Fibroblast of mammary gland (primary cell): ENCODE measurements at places on chromosomes 12 and 14.

DNA sequence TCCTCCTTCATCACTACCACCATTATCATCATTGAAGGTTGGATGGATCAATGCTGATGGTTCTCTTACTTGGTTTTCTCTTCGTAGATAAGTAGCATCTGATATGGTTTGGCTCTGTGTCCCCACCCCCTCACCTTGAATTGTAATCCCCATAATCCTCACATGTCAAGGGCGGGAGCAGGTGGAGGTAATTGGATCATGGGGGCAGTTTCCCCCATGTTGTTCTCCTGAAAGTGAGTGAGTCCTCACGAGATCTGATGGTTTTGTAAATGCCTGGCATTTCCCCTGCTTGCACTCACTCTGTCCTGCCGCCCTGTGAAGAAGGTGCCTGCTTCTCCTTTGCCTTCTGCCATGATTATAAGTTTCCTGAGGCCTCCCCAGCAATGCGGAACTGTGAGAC lies 172.4 kb upstream of the PWP1 start:
- DNase-seq = no peak

DNA sequence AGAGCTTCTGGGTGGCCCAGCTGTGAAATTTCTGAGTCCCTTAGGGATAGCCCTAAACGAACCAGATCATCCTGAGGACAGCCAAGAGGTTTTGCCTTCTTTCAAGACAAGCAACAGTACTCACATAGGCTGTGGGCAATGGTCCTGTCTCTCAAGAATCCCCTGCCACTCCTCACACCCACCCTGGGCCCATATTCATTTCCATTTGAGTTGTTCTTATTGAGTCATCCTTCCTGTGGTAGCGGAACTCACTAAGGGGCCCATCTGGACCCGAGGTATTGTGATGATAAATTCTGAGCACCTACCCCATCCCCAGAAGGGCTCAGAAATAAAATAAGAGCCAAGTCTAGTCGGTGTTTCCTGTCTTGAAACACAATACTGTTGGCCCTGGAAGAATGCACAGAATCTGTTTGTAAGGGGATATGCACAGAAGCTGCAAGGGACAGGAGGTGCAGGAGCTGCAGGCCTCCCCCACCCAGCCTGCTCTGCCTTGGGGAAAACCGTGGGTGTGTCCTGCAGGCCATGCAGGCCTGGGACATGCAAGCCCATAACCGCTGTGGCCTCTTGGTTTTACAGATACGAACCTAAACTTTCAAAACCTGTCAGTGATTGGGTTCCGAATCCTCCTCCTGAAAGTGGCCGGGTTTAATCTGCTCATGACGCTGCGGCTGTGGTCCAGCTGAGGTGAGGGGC lies 38.9 kb downstream of the DAD1 start:
- DNase-seq = no peak

DNA sequence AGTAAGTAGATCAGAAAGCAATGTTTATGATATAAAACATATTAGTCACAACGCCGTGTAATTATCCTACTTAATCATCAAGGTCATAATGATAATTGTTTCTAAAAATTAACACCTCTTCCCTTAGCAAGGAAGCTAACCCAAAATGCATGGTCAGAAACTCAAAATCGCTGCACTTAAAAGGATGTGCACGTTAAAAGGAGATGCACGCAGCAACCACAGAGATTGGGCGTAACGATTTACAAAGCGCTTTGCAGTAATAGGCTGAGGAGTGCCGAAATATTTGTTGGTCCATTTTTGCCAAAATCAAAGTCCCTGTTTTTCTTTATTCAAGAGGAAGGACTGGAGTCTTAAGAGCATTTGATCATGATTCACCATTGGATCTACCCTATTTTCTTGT lies 1077.2 kb downstream of the VRK1 start:
- no peak for DNase-seq

DNA sequence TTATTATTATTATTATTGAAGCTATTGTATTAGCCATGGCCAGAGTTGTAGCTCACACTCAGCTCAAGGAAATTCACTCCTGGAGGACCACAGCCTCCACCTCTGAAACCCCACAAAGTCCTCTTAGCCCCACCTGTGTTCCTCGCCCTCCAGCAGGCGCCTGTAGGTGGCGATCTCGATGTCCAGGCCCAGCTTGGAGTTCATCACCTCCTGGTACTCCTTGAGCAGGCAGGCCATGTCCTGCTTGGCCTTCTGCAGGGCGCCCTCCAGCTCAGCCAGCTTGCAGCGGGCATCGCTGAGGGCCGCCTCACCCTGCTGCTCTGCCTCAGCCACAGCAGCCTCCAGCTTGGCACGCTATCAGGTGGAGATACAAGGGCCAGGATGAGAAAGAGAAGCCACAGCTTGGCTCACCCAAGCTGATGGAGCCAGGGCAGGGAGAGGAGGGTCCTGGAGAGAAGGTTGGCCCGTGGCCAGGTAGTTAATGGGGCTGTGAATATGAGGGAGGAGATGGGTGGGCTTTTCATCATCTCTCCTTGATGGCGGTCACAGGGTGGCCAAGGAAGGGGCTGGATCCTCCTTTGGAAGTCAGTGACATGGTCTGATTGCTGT lies 5.1 kb downstream of the KRT85 start:
- no peak for DNase-seq

DNA sequence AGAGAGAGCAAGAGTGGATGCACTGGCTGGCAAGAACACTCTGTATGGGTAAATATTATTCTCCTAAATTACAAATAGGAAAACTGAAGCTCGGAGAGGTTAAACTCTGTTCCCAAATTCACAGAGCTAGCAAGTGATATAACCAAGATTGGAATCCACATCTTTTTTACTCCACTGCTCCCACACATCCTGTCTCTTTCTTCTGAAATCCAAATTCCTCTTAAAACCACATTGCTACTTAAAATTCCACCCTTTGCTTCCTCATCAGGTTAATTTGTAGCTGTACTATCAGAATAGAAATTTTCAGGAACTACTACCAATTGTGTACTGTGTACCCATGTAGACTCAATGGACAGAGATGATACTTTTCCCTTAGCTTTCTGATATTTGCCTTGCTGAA lies 74.4 kb downstream of the ARMH4 start:
- DNase-seq = peak; percentile 22

DNA sequence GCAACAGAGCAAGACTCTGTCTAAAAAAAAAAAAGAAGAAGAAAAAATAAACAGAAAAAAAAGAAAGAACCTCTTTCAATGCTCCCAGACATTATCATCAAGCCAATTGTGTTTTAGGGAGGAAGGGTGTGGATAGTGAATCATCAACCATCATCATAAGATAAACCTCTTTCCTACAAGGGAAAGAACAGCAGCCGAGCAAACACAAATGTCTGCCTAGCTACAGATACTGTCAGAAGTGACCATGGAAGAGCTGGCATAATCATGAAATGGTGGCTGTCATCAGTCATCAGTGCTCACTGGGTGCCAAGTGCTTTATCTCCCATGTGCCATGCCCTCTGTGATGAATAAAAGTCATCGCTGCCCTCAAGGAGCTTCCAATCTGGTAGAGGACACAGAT lies 46.6 kb downstream of the SLC17A8 start:
- DNase-seq = peak; percentile 9

GRCh38 chr12:71682466-71682865 lies 3.4 kb upstream of the TMEM19 start:
- DNase-seq = no peak

DNA sequence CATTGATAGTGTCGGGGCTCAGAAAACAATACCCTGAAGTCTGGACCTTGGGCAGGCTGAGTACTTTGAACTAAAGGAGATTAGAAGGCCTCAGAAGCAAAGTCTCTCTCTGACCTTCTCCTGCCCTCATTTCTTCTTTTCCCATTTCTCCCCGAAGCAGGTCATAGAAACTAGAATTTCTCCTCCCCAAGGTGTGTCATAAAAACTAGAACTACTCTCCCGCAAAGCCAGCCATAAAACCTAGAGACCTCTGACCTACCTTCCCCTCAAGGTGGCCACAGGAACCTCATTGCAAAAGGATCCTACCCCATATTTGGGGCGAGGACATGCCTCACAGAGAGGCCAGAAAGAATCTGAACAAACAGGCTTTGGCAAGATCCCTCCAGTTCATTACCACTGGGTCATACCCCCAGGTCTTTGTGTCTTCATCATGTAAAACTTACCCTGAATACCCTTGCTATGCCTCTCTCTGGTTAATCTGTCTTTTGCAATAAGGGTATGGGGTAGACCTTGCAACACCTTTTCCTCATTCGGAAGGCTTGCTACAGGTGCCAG lies 64.7 kb upstream of the ZFP36L1 start:
- no peak for DNase-seq

DNA sequence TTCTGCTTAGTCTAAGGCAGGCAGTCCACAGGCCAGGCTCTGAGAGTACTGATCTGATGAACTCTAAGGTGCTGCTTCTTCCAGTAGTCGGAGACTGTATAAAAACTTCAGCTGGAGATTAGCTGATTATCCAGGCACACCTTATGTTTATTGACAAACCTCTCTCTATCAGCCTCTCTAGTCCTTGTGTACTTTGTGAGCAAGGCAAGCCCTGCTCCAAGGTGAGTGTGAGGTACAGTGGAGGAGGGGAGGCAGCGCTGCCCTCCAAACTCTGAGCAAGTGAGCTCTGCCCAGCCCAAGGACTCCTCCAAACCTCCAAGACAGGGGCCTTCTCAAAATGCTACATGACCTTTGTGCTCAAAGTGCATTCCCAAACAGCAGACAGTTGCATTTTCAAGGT lies 95.9 kb upstream of the CDKN3 start:
- no peak for DNase-seq

- DNase-seq = no peak
These were observed 139.0 kb downstream of the SYNE2 start for GRCh38 chr14:63991833-63992232.

- DNase-seq = peak; percentile 39
These were observed 82.0 kb upstream of the HMGA2 start for GRCh38 chr12:65742018-65743010.

DNA sequence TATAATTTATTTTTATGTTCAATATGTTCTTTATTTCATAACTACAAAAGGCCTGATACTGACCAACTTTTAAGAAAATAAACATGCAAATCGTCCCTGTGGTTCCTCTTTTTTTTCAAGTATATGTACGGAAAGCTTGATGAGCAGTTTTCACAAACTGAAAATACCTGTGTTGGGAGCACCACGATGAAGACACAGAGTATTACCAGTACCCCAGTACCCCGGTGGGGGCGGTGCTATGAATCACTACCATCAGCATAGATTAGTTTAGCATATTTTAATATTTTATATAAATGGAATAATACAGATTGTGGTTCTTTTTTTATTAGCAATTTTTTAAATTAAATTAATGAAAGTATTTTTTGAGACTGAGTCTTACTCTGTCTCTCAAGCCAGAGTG lies 7.0 kb downstream of the B4GALNT3 start:
- DNase-seq = no peak

DNA sequence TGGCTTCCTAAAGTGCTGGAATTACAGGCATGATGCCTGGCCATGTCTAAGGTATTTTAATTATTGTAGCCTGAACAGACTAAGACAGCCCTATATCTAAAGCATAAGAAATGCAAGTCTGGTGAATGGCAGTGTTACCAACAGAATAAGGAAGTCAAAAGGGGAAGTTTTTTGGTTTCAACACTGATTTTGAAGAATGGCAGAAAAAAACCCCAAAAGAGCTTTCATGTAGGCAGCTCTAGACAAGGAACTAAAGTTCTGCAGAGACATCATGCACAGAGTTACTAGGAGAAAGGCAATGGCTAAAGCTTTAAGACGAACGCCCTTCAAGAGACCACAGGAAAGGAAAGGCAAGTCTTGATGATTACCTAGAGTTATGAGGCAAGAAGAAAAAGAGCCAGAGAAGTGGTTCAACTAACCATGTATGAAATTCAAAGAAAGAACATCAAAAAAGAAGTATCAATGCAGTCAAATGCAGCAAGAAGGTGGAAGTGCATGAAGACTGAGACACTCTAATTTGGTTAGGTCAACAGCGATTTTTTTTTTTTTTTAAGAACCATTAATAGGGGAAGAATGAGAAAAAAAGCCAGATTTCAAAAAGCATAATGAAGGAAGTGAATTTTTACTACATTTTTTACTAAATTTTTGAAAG lies 50.8 kb downstream of the RPS6KA5 start:
- DNase-seq = no peak

DNA sequence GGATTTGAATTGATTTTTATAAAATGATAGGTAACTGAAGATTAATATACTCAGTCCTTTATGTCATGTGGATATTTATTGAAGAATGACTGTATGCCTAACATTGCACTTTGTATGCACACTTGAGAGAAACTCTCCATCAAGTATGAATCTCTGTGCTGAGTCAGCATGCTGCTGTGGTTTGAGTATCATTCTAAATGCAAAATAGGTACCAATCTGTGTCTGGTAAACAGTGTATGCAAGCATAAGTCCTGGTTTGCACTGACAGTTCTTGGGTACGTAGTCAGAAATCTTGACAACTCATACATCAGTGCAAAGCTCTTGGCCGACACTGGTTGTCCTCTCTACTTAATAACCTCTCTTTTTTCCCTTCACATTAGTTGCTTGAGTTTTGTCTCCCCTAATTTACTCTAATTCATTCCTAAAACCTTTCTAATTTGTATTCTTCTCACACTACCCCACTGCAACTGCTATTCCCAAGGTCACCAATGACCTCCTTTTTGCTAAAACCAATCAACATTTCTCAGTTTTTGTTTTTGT lies 21.8 kb downstream of the MGAT4C start:
- DNase-seq = no peak

DNA sequence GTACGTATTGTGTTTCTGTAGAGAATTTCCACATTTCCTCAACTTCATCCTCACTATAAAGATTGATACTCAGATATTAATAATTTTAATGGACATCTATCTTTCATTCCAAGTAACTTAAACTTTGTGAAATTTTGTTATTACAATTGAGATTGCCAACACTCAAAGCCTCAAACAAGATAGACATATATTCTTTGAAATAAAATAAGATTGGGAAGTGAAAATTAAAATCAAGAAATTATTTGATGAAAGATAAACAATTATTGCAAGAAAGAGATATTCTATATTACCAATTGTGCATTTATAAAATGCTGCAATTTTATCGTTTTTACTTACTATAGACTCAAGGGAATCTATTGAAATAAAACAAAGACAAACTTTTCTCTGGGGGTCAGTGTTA lies at the start of gene OR6C6:
TSS of gene OR6C6 (minus strand) at position 101 of the 400 bp plus-strand sequence. CDS start 1,337 bp downstream, outside the sequence.
- no peak for DNase-seq

DNA sequence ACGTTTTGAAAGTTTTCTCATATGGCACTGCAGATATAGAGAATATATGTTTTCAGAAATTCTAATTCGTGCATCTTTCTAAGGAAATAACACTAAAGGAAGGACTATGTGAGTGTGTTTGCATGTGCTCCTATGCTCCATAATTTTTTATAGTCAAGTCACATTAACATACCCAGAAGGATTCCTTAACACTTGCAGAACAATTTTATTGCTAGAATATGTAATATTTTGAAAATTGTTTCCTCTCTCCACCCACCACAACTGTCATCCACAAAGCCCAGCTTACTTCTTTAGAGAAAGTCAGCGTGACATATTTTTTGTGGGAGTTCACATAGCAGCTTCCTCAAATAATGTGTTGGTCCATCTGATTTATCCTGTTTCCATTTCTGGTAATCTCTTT lies 604.6 kb upstream of the MGAT4C start:
- no peak for DNase-seq
